ENCODE measurements at places on chromosomes 4 and X.

- DNase-seq = no peak
These were observed 857.4 kb upstream of the HTR2C start for GRCh38 chrX:113726466-113726865.

GRCh38 chr4:113293674-113294073, 244.2 kb downstream of the ANK2 start:
- DNase-seq = no peak

GRCh38 chrX:44744799-44745198, 99.0 kb upstream of the DUSP21 start:
- no peak for DNase-seq

DNA sequence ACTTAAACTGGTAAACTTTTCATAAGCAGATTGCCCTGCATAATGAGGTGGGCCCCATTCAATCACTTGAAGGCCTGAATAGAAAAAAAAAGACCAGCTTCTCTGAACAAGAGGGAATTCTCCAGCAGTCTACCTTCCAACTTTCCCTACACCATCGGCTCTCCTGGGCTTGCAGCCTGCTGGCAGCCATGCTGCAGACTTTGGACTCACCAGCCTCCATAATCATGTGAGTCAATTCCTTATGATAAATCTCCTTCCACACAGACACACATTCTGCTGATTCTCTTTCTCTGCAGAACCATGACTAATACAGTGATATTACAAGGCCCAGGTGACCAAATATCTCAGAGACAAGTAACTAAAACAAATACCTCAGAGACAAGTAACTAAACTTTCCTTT, 113.8 kb upstream of the WDR17 start:
- no peak for DNase-seq

DNA sequence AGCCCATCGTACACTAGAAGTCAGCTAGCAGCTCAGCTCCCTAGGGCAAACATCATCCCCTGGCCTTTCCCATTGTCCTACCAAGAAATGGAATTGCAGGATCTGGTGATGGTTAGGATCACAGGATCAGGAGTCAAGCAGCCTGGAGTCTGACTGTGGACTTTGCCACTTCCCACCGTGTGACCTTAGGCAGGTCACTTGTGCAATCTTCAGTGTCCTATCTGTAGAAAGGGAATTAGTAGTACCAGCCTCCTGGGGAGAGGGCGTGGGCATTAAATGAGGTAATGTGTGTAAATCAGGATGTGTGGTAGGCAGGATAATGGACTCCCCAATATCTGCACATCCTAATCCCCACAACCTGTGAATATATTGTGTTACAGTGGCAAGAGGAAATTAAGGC, 38.6 kb upstream of the APLN start:
- no peak for DNase-seq

- DNase-seq = no peak
These were observed 30.9 kb downstream of the STOX2 start for GRCh38 chr4:183936047-183936446.

DNA sequence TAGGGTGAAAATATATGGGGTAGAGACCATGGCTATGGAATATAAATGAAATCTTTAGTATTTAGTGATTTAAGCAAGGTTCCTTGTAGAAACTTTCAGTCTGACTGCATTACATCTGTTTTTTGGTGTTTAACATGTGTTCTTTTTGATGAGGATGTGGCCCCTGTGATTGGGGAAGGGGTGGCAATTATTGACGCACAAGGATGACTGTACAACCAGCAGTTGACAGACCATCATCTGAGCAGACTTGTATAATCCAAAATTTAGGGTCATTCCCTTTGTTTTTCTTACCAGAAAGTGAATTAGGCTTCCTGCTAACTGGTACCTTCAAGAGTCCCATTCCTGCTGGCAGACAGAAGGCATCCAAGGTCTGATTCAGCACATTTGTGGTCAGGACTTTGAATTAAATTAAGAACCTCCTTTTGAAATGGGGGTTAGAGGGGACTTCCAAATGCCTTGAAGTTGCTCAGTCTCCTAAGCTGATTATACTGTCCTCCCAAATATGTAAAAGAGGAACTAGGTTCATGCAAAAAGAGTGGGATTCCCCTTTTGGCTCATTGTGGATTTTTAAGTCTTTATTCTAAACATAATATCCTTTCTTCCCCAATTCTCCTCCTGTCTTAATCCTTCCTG, 112.4 kb upstream of the CXCL13 start:
- DNase-seq = no peak

- DNase-seq = no peak
These were observed 81.7 kb downstream of the MAPK10 start for GRCh38 chr4:86278126-86278525.

GRCh38 chr4:120331486-120332370, 265.1 kb upstream of the MAD2L1 start:
- no peak for DNase-seq

DNA sequence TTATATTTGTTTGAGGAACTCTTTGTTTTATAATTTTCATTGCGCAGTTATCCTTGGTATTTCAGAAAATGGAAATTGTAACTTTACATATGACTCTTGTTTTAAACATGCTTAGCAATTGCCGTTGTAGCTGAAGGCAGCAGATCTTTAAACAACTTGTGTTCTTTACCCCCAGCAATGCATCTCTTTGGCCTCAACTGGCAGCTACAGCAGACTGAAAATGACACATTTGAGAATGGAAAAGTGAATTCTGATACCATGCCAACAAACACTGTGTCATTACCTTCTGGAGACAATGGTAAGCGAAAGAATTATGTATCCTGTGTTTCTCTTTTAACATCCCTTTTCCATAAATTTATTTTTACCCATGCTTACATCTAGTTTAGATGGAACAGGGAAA, 263.6 kb downstream of the DCTD start:
- no peak for DNase-seq

DNA sequence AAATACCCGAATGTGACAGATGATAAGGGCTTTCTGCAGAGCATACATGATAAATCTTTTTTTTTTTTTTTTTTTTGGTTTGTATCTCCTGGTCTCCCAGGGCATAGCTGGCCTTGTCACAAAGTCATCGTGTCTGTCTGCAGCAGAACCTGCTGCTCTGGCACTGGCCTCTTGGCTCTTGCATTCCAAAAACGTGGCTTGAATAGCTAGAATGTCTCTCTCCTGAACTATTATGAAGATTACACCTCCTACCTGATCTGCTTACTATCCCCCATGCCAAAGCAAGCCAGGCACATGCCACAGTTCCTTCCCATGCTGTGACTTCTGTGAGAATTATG, 50.4 kb upstream of the SCRG1 start:
- DNase-seq = no peak

DNA sequence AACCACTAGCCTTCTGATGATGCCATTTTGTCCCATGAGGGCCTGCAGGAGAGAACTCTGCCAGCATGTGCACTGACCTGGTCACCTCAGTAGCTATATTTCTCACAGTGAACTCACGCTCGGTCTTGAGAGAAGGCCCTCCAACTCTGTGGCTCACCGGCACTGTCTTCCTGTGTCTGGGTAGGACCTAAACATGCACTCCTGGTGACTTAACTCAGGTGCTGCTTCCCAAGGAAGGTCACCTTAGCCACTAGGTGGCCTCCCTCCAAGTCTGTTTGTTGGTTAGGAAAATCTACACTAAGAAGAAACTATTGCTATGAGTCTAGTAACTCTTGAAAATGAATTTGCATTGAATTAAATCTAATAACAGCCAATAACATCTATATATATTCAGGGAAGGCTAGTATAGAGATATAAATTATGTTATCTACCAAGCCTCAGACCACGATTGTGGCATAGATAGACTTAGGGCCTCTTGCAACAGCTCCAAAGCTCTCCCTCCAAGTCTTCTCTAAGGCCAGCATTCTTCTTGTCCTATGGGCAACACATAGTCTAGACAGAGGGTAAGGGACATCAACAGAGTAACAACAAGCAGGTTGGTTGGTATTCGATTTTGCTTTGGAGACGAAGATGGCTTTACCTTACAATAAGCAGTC, 24.7 kb downstream of the TLR10 start:
- DNase-seq = no peak

DNA sequence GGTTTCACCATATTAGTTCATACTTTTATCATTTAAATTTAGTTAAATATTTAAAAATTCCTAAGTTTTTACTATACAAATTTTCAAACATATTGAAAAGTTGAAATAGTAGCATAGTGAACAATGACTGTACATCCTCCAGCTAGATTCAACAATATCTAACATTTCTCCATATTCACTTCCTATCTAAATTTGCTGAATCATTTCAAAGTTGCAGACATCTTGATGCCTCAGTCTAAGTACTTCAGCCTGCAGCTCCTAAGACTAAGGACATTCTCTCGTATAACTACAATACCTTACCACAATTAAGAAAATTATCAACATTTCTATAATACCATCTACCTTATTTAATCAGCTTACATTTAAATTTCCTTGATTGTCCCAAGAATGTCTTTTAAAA, 132.7 kb downstream of the TMEM164 start:
- DNase-seq = no peak

GRCh38 chr4:74625981-74626380, 168.3 kb downstream of the BTC start:
- no peak for DNase-seq

GRCh38 chr4:85084371-85085094, 118.0 kb upstream of the WDFY3 start:
- peak; percentile 61 for DNase-seq

- DNase-seq = no peak
These were observed 976.5 kb downstream of the RPA4 start for GRCh38 chrX:97860226-97860625.

GRCh38 chrX:112691361-112691760, 11.6 kb upstream of the LHFPL1 start:
- no peak for DNase-seq

DNA sequence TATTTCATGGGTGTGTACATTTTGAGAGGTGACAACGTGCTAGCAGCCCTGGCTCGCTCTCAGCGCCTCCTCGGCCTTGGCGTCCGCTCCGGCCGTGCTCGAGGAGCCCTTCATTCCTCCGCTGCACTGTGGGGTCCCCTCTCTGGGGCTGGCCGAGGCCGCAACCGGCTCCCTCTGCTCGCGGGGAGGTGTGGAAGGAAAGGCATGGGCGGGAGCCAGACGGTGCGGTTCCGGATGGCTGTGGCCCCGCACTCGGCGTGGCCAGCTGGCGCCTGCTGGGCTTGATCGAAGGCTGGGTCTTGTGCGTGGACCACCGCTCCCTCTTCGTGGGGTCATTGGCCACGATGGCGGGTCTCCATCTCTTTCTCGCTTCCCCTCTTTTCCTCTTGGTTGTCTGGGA, 17.2 kb upstream of the SFRP2 start:
- DNase-seq = no peak

DNA sequence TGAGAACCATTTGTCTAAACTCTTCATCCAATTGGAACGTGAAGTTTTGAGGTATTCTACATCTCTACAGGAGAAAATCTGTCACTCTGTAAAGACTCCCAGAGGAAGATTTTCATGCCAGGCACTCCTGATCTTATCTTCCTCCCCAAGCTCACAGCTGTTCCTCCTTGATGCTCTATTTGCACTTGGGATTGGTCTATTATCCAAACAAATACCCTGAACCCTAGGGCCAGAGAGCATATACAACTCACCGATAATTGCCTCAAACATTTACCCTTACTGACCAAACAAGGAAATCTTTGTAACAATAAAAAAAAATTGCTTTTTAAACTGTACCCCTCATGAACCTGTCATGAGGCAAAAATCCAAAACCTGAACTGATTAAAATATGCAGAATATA, 372.7 kb downstream of the SH2D1A start:
- DNase-seq = no peak

- DNase-seq = no peak
These were observed 19.5 kb upstream of the SH3D19 start for GRCh38 chr4:151344948-151345347.

DNA sequence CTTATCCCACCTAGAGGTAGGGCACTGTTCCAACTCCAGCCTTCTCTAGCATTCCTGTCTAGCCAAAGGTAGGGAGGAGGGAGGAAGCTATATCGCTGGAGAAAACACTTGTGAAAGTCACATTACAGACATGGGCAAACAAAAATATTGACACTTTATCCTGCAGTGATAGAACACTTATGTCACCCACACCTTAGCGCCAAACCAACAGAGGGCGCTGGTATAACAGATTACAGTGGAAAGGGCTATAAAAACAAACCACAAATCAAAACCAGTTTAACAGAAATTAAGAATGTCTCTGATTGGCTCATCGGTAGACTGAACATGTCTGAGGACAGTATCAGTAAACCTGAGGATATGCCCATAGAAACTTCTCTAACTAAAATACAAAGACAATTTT, 451.3 kb downstream of the TLL1 start:
- DNase-seq = no peak

Data from right renal pelvis (tissue), 4 donors.